GM19239 (cell line): ENCODE measurements at places on chromosomes 1 and 21.

GRCh38 chr1:169250022-169250421 is 117.6 kb downstream of the NME7 start:
- no peak for DNase-seq

- no peak for DNase-seq
Observed at GRCh38 chr1:158037866-158038359, 44.5 kb downstream of the KIRREL1 start.

- DNase-seq: no peak
Observed at GRCh38 chr1:246001837-246002230, 505.2 kb downstream of the SMYD3 start.

DNA sequence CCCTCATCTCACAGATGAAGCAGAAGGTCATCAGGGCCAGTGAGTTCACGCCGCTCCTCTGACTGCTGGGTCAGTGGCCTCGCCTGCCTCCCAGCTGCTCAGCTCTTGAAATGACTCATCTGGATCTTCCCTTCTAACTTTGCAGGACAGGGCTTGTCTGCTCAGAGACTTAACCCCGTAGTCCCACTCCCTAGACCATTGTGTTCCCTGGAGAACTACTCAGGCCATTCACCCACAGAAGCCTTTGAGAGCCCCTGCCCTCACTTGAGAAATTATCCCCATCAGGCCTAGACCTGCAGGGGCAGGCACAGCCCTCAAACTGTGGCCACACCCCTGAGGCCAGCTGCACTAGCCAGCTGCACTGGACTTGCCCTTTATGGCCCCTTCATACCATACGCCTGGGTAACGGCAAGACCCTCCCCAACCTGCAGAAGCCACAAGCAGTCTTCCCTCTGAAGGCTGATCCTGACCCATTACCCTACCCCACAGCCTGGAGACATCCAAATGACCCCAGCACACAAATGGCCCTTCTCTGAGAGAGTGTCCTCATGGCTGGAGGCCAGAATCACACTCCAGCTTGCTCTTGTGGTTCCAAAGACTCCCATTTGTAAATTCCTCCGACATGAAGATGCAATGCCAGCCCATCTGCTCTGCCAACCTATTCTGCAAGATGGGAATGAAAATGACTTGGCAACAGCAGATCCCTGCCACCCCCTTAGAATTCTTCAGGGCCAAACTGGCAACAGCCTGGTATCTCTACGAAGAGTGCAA is 33.2 kb downstream of the RCSD1 start:
- no peak for DNase-seq

DNA sequence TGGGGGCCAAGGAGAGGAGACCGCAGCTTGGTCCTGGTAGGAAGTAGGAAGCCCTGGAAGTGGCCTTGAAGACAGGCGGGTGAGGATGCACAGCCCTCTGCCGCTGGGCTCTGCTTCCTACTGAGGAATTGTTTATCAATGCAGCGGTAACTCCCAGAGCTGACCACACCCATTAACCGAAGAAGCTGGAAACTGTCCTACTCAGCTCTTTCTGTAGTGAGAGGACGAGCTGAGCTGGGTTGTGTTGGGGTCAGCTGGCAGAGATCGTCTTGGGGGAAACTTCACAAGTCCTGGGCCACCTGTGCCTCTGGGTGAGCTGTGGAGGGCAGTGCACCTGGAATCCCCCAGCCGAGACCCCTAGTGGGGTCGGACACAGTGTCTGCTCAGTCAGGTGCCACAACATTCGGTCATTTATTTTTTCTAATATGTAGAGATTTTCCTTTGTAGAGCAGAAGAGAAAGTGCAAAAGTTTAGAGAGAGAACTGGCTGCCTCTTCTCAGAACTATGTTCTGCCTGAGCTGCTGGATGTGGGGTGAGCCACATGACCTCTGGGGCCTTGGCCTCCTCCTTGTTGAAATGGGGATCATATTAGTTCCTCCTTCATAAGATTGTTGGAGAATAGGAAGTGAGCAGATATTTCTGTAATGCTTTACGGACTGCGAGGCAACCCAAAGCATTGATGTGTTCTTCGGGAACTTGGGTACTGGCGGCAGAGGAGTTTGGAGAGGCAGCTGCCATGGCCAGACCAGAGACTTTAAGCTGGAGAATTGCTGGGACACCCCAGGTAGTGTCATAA is 3.6 kb downstream of the NECAP2 start:
- no peak for DNase-seq

- no peak for DNase-seq
Observed at GRCh38 chr21:44298301-44298700, 1.6 kb upstream of the PFKL start.

- no peak for DNase-seq
Observed at GRCh38 chr1:30789388-30790255, 32.0 kb upstream of the LAPTM5 start.

GRCh38 chr21:45292399-45293219 is 4.9 kb upstream of the POFUT2 start:
- peak; percentile 85 for DNase-seq

- DNase-seq: no peak
Observed at GRCh38 chr1:65992165-65992821, 199.6 kb downstream of the PDE4B start.

DNA sequence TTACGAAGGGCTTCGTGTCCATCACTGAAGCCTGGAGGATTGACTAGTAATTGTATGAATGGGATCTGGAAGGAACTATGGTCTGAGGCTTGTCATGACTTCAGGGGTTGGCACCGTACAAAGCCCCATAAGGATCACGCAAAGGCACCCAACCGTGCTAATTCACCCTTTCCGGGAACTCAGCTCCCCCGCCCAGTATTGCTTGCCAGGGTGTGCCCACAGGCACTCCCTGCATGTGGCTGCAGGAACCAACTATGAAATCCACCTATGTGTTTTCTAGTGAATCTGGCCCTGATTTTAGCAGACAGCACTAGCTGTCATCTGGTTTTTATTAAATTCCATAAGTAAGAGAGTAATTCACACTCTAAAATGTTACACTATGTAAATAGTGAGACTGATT is 139.2 kb downstream of the TM2D1 start:
- no peak for DNase-seq

GRCh38 chr21:30713766-30714165 is 4.8 kb downstream of the KRTAP21-3 start:
- DNase-seq: no peak

- no peak for DNase-seq
Observed at GRCh38 chr1:98981917-98982513, 22.6 kb downstream of the PLPPR5 start.

DNA sequence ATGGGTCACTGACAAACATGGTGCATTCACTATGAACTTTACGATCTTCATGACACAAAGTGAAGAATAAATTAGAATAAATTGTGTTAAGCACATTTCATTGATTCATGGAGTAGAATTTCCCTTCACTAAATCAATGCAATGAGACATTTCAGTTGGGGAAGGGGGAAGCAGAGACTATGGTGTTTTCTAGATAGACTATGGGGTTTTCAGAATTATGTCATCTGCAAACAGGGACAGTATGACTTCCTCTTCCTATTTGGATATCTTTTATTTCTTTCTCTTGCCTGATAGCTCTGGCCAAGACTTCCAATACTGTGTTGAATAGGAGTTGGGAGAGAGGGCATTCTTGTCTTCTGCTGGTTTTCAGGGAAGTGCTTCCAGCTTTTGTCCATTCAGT is 80.0 kb upstream of the C1orf105 start:
- DNase-seq: no peak

DNA sequence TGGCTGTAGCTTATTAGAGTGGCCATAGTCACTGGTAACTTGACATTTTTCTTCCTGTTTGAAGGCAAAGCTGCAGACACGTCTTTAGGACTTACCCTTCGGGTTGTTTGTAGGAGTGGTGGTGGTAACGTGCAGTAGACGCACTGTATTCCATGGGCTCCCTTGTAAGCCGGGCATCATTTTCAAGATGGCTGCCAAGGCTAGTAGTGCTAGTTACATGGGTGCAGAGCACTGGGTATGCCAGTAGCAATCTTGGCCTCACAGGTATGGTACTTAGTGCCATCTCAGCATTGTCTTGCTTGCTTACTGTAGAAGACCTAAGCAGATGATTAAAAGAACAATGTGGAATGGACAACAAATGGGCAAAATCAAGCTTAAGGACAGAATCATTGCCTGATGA is 1.9 kb downstream of the YBX1 start:
- DNase-seq: no peak

GRCh38 chr1:5448486-5448885 is 543.7 kb downstream of the NPHP4 start:
- DNase-seq: no peak

GRCh38 chr1:97190326-97190725 is 468.7 kb downstream of the PTBP2 start:
- no peak for DNase-seq

DNA sequence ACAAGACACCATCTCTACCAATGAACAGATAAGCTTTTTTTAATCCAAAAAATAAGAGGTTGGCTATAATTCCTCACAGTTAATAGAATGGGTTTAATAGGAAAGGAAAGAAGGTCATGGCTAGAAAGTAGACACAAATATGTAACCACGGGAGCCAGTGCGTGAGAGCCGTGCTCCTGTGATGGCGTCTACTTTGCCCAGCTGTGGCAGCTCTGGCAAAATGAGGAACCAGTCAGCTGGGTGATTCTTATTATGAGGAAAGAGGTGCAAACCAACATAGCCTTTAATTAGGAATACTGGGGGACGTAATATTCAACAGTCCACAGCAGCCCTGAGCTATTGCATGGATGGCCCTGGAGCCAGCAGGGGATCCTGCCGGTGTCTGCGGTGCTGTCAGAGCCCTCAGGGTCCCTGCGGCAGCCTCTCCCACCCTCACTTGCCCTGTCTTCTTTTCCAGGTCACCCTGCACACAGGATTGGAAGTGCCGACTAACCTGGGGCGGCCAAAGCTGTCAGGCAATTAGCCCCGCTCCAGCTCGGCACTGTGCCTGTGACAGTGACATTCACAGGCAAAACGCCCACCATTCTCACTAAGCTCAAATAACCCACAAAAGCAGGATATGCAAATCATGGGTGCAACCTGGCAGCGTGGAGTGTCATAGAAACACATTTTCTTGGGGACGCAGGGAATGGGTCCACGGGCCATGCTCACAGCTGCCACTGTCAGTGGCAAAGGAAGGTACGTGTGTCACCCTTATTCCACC is 25.9 kb upstream of the GNPAT start:
- DNase-seq: no peak

DNA sequence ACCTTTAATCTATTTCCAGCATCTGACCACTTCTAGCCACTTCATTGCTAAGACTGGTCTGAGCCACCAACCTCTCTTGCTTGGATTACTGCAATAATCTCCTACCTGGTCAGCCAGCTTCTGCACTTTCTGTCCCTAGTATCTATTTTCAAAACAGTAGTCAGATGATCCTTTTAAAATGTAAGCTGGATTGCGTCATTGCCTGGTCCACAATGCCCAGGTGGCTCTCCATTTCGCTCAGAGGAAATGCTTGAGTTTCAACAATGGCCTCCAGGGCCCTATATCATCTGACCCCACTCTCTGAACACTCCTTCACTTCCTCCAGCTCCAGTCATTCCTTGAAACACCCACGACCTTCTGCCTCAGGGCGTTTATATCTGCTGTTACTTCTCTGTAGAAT is 2.3 kb downstream of the FYB2 start:
- no peak for DNase-seq

- no peak for DNase-seq
Observed at GRCh38 chr1:35115459-35116383, 36.5 kb downstream of the ZMYM1 start.

- DNase-seq: no peak
Observed at GRCh38 chr1:235074523-235075047, 54.1 kb downstream of the TOMM20 start.

GRCh38 chr1:39677645-39678044 is 5.7 kb upstream of the NT5C1A start:
- no peak for DNase-seq

GRCh38 chr1:95084317-95085176 is 11.8 kb upstream of the ALG14 start:
- peak; percentile 40 for DNase-seq

- DNase-seq: no peak
Observed at GRCh38 chr1:82399093-82399492, 598.4 kb downstream of the ADGRL2 start.

DNA sequence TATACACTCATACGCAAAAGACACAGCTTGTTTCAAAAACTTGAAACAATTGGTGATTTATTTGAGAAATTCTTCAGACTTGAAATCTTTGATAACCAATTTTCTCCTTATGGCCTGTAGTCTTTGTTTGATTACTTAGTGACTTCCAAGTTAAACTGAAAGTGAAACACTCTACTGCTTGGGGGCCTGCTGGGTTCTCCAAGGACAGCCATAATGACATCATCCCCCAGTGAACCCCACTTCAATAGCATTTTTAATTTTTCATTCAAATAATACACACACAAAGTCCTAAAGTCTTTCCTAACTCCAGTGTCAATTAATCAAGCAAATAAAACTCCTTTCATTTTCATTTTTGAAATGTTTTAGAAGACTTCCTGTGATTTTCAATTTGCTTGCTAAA is 59.2 kb downstream of the KRTAP19-8 start:
- peak; percentile 9 for DNase-seq

DNA sequence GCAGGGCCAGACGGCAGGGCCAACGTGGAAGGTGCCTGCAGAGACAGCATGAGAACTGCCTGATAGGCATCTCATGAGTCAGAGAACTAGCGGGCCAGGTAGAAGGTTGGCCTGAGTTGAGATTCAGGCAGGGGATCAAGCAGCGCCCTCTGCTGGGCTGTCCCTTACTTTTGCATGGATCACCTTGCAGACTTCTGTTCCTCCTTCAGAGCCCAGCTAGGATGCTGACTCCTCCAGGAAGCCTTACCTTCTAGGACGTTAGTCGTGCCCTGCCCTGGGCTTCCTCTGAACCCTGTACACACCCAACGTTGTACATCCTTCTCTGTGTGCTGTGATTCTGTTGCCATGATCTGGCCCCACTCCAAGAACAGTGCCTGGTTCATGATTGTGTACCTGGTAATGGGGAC is 231.3 kb upstream of the VAMP3 start:
- DNase-seq: no peak

DNA sequence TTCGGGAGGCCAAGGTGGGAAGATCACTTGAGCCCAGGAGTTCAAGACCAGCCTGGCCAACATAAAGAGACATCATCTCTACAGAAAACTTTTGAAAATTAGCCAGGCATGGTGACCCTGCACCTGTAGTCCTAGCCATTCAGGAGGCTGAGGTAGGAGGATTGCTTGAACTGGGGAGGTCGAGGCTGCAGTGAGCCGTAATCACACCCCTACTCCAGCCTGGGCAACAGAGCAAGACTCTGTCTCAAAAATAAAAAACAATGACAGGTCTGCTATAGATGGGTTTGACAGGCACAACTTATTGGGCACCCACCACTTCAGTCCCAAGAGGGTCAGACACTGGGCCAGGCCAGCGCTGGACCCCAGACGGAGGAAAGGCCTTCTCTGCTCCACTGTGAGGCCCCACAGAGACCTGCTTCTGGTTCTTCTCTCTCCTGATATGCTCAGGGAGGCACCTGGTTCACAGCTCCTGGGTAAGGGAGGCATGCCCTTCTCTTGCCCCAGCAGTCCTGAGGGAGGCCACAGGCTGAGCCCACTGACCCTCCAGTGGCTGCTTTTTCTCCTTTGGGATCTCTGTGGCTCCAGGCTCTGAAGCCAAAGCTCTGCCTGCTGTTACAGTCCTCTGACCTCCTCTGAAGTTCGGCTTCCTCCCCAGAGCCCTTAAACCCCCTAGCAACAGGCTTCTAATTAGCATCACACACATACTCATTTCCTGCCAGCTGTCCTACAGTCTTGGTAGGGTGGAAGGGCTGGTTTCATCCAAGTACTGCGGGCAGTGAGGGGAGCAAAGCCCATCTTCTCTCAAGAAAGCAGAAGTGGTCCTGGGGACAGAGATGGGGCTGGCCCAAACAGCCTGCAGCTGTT is 14.4 kb downstream of the S100A16 start:
- peak; percentile 85 for DNase-seq

- DNase-seq: no peak
Observed at GRCh38 chr1:81802707-81803430, 2.1 kb downstream of the ADGRL2 start.

- DNase-seq: no peak
Observed at GRCh38 chr1:66788231-66788939, 12.7 kb downstream of the INSL5 start.
